ENCODE measurements at places on chromosomes 7 and 10.

- DNase-seq: no peak
Measured at GRCh38 chr7:94417901-94418300, 23.2 kb downstream of the COL1A2 start.

DNA sequence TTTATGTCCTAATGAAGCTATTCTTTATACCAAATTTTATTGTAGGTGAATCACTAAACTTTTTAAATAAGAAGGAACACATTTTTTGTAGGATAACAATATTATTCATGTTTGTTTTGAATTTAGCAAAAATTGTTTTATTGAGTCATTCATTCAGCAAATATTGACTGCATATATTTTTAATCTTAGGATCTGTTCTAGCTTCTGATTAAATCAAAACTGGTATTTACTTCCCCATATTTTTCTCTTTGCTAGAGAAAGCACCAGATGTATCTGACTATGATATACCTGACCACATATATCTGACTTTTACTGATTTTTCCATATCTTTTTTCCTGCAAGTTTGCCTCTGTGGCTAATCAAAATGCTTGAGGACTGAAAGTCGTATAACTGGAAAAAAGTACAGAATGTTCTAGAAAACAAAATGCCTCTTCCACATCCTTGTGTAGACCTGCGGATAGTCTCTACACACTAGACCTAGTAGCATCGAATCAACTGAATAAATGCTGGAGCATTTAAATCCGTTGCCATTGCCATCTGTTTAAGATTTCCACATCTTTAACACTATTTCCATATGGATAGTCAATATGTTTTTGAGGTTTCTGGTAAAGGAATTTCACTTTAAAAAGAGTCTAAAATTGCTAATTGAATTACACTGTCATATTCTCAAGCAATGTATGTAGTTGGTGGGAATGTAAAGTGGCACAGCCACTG is 594.7 kb downstream of the KCNMA1 start:
- DNase-seq: no peak

GRCh38 chr7:26930201-26930600 is 65.8 kb upstream of the SKAP2 start:
- DNase-seq: no peak

DNA sequence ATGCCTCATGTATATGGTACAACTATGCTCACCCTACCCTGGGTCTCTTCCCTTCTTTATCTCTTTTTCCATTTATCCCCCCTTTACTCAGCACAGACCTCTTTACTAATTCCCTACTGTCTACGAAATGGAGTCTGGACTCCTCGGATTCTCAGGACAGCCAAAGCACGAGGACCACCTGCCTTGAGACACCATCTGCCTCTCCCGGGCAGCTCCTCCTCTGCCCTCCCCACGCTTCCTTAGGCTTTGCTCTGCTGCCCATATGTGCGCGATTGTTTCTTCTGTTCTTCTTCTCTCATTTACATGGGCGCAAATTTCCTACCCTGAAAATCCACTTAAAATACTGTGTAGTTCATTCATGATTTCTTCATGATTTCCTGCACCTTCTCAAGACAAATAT is 62.7 kb upstream of the STK17A start:
- DNase-seq: no peak

DNA sequence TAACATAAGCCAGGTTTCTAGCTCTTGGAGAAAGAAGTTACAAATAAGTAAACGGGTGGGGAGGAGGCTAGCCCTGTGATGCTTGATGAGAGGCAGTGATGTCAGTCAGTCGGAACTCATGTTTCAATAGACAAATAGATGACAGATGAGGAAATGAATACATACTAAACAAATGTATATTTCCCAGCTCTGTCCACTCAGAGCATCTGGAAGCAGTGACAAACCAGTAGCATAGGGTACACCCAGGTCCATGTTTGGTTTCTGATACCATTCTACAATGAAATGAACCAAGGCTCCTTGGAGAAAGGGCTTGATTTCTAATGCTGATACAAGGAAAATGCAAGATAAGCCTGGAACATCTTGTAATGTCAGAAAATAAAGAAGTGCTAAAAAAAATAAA is 30.6 kb downstream of the PODXL start:
- no peak for DNase-seq

DNA sequence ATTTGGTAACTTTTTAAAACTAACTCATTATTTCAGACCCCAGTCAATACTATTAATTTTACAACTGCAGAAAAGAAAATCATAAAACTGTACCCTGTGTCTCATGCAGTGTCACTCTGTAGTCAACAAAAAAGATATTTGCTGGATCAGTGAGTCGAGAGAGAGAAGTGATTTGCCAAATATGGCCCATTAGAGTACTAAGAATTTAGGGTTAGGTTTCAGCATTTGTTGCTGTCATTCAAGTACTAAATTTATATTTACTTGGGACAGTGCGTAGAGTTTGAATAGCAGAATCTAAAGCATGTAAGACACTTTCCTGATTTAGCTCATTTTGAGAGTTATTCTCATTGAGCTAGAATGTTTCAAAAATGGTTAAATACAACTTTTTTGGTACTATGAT is 38.9 kb downstream of the CACNA2D1 start:
- no peak for DNase-seq

- no peak for DNase-seq
Measured at GRCh38 chr10:128058106-128058749, 68.0 kb downstream of the MKI67 start.

DNA sequence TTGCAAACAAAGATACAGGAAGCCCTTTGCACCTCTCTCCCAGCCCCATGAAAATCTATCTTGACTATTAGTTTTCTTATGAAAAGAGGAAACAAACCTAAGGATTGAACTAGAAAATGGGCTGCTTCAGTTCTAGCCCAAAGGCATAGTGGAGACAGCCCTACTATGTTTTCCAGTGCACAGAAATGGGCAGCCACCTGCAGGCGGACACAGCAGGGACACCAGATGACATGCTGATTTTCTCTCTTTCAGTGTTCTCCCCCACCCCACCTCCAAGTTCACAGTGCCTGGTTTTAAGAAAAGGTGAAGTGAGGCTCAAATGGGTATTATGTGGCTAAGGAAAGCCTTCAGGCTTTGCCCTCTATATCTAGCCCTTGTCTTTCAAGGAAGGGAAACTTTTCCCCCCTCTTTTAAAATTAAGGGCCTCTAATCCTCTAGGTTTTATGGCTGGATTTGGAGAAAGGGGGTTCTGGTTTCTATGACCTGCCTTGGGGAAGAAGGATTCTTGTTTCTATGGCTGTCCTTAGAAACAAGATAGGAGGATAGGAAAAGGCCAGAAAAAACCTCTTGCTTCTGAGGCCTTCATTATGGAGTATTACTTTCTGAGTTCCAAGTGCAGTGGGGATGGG is 23.5 kb upstream of the DDX50 start:
- no peak for DNase-seq
